ENCODE measurements at places on chromosomes 1 and 21. TPM values are rescaled to one million over a fixed set of nuclear protein-coding genes. Genes with fewer than 3 reads are reported as not detected.

The ESRRG gene
- not detected for total RNA-seq

GRCh38 chr1:227790034-227790400 is 25.5 kb upstream of the PRSS38 start:
- H3K36me3 ChIP-seq: no peaks in the 10 kb centered on the region
- H3K4me3 ChIP-seq: peak overlapping the region; percentile 0
- no peak for DNase-seq
- H3K27ac ChIP-seq: peak overlapping the region; percentile 44
- no peaks in the 10 kb centered on the region for H3K27me3 ChIP-seq
- peaks cover 37% of the 10 kb centered on the region for H3K4me1 ChIP-seq

The RPE65 gene
- not detected for total RNA-seq

- H3K36me3 ChIP-seq: peaks cover 3% of the 10 kb centered on the region
- no peak overlapping the region for H3K4me3 ChIP-seq
- DNase-seq: no peak
- H3K27ac ChIP-seq: peak overlapping the region; percentile 85
- peaks cover 18% of the 10 kb centered on the region for H3K4me1 ChIP-seq
Observed at GRCh38 chr1:89844860-89845259, 24.0 kb downstream of the LRRC8D start.

GRCh38 chr1:119902775-119903442 is 6.6 kb upstream of the ADAM30 start:
- H3K4me3 ChIP-seq: no peak overlapping the region
- H3K27ac ChIP-seq: no peak overlapping the region
- no peaks in the 10 kb centered on the region for H3K4me1 ChIP-seq

DNA sequence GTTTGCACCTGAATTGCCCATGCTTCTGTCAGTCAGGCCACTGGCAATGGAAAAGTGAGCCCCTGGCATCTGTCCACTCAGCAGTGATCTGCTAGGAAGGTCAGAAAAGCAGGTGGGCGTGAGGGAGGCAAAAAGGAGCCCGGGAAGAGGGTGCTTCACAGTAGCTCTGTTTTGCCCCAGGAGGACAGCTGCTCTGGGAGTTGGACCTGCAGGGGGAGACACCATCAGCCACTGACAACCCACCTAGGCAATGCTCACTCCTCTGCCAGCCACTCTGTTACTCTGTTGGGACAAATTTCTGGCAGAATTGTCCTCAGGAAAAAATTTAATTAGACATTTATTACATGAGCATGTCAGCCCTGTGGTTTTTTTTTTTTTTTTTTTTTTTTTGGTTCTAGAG is 146.4 kb downstream of the LRIG2 start:
- no peak overlapping the region for H3K4me3 ChIP-seq
- H3K4me1 ChIP-seq: no peaks in the 10 kb centered on the region
- no peak for DNase-seq

DNA sequence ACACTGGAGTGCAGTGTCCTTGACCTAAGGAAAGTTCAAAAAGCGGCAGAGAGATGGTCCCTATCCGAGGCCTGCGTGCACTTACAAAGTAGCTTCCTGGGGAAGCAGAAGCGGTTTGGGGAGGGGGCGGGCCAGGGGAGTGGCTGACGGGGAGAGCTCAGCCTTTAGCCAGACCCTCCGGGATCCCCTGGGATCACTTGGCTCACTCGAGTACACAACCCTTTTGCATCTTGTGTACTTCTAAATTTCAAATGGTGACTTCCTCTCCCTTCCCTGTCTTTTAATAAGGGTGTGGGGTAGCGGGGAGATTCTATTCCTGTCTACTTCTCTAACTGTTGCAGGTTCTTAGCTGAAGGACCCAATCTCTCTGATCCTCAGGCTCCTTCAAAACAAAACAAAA is 18.1 kb upstream of the SNX27 start:
- H3K36me3 ChIP-seq: no peaks in the 10 kb centered on the region
- H3K4me3 ChIP-seq: 0 out of 2 replicates have a peak overlapping the region, but pooled peaks have one; percentile 18
- no peaks in the 10 kb centered on the region for H3K27me3 ChIP-seq
- H3K27ac ChIP-seq: peak overlapping the region; percentile 52

- H3K4me1 ChIP-seq: peaks cover 48% of the 10 kb centered on the region
- no peak for DNase-seq
- peak overlapping the region; percentile 99 for H3K27ac ChIP-seq
- H3K4me3 ChIP-seq: peak overlapping the region; percentile 80
Observed at GRCh38 chr1:155003766-155004351, 1.3 kb downstream of the ZBTB7B start.

The TMEM82 gene
- not detected for total RNA-seq

GRCh38 chr1:76705560-76705959 is 161.7 kb upstream of the ST6GALNAC5 start:
- H3K36me3 ChIP-seq: no peaks in the 10 kb centered on the region
- H3K4me1 ChIP-seq: no peaks in the 10 kb centered on the region
- DNase-seq: no peak
- H3K27me3 ChIP-seq: no peaks in the 10 kb centered on the region
- no peak overlapping the region for H3K4me3 ChIP-seq

DNA sequence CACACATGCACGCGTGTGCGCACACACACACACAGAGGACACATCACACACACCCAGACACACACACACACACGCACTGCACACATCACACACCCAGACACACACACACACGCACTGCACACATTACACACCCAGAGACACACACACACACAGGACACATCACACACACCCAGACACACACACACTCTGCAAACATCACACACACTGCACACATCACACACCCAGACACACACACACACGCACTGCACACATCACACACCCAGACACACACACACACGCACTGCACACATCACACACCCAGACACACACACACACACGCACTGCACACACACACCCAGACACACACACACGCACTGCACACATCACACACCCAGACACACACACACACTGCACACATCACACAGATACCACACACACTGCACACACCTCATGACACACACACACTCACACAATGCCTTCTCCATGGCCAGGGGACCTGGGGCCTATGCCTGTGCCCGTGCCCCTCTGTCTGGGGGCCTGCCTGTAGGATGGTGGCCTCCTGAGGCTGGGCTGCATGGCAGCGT is 24.4 kb downstream of the CRYAA start:
- no peak for DNase-seq
- H3K27me3 ChIP-seq: no peaks in the 10 kb centered on the region
- no peak overlapping the region for H3K4me3 ChIP-seq

- no peak overlapping the region for H3K4me3 ChIP-seq
- no peaks in the 10 kb centered on the region for H3K27me3 ChIP-seq
- H3K4me1 ChIP-seq: peaks cover 18% of the 10 kb centered on the region
Observed at GRCh38 chr21:43762303-43763128, 13.6 kb downstream of the CSTB start.

The SPSB1 gene
- total RNA-seq: 73.7 TPM

Measured in Panc1 (cell line).